ENCODE measurements at places on chromosomes 7 and 10. TPM values are rescaled to one million over a fixed set of nuclear protein-coding genes. Genes with fewer than 3 reads are reported as not detected.

The TSC22D4 gene
- 51.3 TPM for total RNA-seq

The SPDYE8 gene
- not detected for total RNA-seq

The C10orf53 gene
- not detected for total RNA-seq

The ADIRF gene
- total RNA-seq, result 11.4 TPM

The TDRD1 gene
- not detected for total RNA-seq

The PGAM2 gene
- total RNA-seq, result not detected
